Right renal cortex interstitium (tissue), 3 donors: ENCODE measurements at places on chromosomes 1 and 21. TPM values are rescaled to one million over a fixed set of nuclear protein-coding genes. Genes with fewer than 3 reads are reported as not detected.

DNA sequence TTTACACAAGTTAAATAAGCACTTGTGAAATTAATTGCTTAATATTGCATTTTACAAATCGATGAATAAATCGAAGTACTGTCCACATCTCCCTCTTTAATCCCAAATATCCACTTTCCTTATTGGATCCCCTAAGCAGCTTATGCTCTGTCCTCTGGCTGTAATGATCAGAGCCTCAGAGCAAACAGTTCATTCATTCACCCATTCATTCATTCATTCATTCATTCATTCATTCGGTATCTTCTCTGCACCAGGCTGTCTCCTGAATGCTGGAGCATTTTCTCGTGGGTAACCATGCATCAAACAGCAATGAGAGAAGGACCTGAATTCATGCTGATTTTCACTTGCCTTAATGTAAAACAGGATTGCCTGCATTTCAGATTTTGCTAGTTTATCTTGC is 69.5 kb upstream of the IGSF21 start:
- no peak for DNase-seq

Gene C21orf91
- polyA plus RNA-seq: 32.6 TPM

- DNase-seq: no peak
Measured at GRCh38 chr1:3031401-3032221, 10.3 kb downstream of the ACTRT2 start.

- no peak for DNase-seq
Measured at GRCh38 chr1:81509594-81509993, 291.1 kb upstream of the ADGRL2 start.

GRCh38 chr1:16321176-16321867 is 31.0 kb downstream of the FBXO42 start:
- DNase-seq: no peak

- DNase-seq: no peak
Measured at GRCh38 chr1:70518106-70518505, 107.0 kb downstream of the CTH start.

- no peak for DNase-seq
Measured at GRCh38 chr1:51072043-51072439, 30.0 kb upstream of the C1orf185 start.

Gene TMEM81
- polyA plus RNA-seq: 3.6 TPM

GRCh38 chr1:158818560-158818959 is 12.6 kb upstream of the MNDA start:
- no peak for DNase-seq

- no peak for DNase-seq
Measured at GRCh38 chr1:213264531-213264930, 213.5 kb downstream of the RPS6KC1 start.

- peak; percentile 54 for DNase-seq
Measured at GRCh38 chr1:206583707-206584648, 28.3 kb downstream of the EIF2D start.

Gene IGSF21
- 0.36 TPM for polyA plus RNA-seq

DNA sequence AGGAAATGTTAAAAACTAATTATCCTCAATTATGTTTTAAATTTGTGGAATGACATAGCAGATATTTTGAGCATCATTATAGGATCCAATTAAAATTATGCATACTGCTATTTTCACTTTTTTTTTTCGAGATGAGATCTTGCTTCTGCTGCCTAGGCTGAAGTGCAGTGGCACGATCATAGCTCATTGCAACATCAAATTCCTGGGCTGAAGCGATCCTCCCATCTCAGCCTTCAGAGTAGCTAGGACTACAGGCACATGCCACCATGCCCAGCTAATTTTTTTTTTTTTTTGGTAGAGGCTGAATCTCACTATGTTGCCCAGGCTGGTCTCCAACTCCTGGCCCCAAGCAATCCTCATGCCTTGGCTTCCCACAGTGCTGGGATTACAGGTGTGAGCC is 11.3 kb upstream of the SLC1A7 start:
- DNase-seq: no peak

Gene ENAH
- polyA plus RNA-seq: 113 TPM

DNA sequence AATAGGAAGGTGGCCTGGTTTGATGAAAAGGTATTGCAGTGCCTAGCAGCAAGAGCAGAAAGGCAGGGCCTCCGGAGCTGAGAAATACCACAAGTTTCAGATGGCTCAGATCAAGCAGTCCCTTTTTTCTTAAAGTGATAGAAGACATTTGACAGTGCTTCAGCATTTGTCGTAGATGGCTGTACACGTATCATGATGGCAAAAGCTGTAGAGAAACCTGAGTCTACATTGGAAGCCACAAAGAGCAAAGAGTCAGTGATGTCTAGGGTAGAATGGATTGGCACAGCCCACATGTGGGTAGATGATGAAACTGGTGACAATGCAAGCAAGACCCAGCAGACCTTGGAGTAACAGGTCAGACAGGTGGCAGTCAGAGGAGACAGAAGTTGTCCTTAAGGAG is 101.3 kb upstream of the ARTN start:
- DNase-seq: no peak

DNA sequence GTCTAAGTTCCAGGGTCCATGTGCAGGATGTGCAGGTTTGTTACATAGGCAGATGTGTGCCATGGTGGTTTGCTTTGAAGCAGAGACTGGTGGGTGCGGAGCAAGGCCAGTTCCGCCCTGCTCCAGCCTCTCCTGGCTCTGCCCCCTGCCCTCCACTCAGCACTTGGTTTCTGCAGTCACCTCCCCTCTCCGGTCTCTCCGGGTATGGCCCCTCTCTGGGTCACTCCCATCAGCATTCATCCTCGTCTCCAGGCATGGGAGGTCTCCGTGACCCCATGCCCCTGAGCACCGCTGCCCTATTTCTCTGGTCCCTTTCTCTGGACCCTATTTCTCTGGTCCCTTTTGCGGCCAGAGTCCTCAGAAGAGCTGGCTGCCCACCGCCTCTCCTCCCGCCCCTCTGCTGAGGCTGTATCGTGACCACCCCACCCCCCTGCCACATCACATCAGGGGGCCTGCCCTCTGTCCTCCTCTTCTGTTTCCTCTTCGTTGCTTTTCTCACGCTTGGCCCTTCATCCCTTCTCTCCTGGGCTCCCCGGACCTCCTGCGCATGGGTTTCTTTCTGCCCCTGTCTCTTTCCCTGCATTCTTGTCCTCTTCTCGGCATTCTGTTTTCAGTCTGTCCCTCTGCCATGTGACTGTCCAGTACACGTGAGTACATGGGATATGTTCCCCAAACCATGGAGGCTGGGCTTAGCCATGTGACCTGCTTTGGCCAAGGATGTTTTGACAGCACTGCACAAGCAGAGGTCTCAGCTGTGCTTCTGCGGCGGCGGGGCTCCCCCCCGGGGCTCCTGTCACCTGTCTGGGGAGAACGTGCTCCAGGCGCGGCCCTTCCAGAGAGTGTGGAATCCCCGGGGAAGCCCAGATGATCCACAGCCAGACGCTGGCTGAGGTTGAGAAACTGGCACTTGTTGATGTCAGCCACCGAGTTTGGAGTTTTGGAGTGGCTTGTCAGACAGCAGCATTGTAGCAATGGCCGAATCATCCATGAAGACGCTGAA is 54.4 kb upstream of the C1orf174 start:
- DNase-seq: no peak

Gene MPL
- polyA plus RNA-seq: 0.87 TPM

DNA sequence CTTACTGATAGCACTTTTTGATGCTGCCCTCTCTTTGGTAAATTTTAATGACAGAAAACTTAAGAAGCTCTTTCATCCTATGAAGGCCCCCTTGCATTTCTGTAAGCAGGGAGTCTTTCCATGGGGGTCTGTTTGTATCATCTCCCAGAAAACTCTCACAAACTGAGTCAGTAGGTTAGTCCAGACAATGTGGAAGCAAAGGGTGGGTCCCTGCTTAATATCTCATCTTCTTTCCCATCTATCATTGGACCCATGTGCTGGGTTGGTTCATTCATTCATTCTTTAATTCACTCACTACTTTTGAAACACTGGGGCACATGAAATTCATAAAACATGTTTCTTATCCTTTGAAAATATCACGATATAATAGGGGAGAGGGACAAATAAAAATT is 164.3 kb downstream of the NTMT2 start:
- no peak for DNase-seq

GRCh38 chr1:15928971-15929965 is 46.6 kb downstream of the ZBTB17 start:
- no peak for DNase-seq

Gene NLRP3
- polyA plus RNA-seq: 0.90 TPM

DNA sequence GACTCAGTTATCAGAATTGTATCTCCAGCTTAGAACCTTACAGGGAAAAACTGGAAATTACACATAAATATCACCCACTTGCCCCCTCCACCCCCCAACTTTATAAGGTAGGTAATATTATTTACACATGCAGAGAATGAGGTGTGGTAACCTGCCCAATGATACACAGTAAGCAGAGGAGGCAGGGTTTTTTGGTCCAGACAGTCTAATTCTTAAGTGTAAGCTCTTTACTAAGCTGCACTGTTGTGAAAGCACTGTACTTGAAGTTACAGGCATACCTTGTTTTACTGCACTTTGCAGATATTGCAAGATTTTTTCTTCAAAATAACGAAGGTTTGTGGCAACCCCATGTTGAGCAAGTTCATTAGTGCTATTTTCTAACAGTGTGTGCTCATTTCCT is 24.8 kb upstream of the MYOCOS start:
- DNase-seq: no peak

- DNase-seq: no peak
Measured at GRCh38 chr1:242062271-242062670, 63.4 kb upstream of the MAP1LC3C start.

Gene PDE9A
- 39.0 TPM for polyA plus RNA-seq

DNA sequence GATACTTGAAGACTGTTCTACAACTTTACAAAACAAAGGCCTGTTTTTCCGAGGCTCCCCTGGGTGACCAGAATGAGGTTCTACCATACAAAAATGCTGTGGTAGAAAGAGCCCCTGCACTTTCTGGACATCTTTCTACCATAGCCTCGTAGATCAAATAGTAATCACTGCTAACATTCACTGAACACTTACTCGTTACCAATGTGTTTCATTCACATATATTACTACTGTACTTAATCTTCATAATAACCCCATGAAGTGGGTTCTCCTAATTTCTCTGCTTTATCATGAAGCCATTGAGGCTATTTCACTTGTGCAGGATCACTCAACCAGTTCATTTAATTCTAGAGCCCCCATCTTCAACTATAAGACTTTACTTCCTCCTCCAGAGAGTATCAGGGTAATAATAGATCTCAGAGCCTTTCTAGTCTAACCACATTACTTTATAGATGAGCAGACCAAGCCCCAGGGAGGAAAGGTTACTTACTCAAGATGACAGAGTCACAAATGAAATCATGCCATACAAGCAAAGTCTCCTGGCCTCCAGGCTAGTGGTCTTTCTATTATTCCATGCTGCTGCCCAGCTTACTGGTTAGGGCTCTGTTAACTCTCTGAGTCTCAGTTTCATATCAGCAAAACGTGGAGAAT is 46.7 kb upstream of the OSBPL9 start:
- DNase-seq: no peak

GRCh38 chr1:86421601-86422280 is 2.2 kb upstream of the CLCA2 start:
- no peak for DNase-seq

GRCh38 chr1:38043036-38043747 is 3.4 kb downstream of the POU3F1 start:
- no peak for DNase-seq

DNA sequence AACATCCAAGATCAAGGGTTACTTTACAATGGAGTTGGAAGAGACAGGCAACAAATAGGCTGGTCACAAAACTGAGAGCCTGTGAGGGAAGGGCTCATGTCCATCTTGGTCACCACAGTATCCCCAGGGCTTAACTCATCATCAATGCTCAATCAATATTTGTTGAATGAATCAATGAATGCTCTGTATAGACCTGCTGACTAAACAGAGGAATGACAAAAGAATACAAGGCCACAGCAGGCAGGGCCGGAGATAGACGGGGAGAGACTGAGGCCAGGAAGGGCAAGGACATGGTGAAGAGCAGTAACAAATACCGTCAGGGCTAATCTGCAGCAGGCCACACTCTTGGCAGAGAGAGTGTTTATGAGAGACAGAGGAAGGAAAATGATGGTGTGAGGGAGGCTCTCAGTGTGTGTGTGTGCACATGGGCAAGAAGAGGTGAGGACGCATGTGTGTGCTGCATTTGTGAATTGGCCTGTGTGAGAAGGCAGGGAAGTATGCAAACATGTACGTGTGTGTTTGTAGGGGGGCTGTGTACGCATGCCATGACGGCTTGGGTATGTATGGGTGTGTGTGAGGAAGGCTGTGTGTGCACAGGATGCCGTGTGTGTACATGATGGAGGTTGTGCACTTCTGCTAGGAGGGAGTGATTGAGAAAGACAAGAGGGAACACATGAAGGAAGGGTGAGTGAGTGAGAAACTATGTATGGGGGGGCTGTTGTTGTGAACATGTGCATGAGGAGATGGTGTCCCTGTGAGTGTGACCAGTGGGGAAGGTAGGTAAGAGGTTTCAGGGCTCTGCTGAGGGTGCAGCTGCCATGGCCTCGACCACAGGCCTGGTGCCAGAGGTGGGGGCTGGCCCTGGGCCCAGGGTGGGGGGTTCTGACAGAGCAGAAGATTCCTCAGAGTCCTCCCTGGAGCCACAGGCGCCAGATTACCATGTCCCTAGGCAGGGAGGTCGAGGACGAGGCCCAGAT is 15.4 kb downstream of the AHDC1 start:
- no peak for DNase-seq

GRCh38 chr1:233613252-233614172 is at the start of gene KCNK1:
TSS of gene KCNK1 (plus strand) at chr1:233614106. CDS start at chr1:233614172, 66 bp downstream.
- peak; percentile 72 for DNase-seq

DNA sequence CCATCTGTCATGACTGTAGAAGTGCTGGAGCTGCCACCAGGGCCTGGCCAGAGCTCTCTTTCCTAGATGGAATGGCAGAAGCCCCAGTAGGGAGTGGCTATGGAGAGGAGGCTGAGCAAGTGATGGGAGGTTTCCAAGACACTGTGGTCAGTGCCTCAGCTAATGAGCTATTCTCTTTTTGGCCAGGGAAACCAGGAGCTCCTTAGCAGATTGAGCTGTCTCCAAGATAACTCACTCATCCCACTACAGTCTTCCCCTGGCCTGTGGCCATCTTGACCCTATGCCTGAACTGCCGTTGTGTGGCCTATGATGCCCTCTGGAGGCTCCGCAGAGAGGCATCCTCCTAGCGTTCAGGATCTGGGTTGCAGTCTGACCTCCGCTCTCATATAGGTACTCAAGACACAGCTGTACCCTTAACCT is 60.5 kb downstream of the ERI3 start:
- no peak for DNase-seq

Gene MROH9
- polyA plus RNA-seq: not detected

Gene KRTAP10-2
- polyA plus RNA-seq: not detected

Gene SPRR1B
- not detected for polyA plus RNA-seq
